ENCODE measurements at places on chromosomes 7 and 10.

DNA sequence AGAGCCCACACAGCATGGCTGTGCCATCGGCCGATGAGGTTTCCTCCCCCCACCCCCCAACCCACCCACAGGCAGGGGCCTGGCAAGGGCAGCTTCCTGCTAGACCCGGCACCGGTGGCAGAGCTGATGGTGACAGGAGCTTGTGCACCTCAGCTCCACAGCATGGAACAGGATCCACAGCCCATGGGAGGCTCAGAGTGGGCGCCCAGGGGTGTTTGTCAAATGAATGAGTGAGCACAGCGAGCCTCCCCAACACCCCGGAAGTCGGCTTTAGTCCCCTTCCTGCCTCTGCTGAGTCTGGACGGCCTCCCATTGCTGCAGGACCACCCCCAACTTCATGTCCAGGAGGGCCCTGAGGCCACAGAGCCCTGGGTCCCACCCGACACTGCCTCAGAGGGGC is 68.9 kb downstream of the PDGFA start:
- DNase-seq: no peak

DNA sequence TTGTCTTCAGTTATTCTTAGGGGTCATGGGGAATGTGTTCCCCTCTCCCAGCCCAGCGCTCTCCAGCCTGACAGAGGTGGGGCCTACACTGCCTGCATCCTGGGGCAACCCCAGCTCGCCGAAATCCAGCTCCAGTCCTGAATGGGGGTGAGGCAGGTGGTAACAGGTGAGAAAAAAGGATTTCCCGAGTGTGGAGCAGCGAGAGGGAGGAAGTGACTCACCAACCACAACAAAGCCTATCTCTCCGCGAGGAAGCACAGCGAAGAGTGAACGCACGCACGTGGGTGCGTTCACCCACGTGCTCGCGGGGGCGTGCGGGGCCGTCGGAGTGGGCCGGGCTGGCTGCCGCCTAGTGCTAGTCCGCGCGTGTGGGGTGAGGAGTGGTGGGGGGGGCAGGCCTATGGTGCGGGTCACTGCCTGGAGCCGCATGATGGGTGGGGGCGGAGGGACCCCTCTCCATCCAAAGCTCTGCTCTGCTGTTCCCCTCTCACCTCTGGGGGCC is 855 bp upstream of the PALD1 start:
- no peak for DNase-seq

- DNase-seq: peak; percentile 82
Observed at GRCh38 chr7:147829016-147829415, 761.5 kb upstream of the C7orf33 start.

DNA sequence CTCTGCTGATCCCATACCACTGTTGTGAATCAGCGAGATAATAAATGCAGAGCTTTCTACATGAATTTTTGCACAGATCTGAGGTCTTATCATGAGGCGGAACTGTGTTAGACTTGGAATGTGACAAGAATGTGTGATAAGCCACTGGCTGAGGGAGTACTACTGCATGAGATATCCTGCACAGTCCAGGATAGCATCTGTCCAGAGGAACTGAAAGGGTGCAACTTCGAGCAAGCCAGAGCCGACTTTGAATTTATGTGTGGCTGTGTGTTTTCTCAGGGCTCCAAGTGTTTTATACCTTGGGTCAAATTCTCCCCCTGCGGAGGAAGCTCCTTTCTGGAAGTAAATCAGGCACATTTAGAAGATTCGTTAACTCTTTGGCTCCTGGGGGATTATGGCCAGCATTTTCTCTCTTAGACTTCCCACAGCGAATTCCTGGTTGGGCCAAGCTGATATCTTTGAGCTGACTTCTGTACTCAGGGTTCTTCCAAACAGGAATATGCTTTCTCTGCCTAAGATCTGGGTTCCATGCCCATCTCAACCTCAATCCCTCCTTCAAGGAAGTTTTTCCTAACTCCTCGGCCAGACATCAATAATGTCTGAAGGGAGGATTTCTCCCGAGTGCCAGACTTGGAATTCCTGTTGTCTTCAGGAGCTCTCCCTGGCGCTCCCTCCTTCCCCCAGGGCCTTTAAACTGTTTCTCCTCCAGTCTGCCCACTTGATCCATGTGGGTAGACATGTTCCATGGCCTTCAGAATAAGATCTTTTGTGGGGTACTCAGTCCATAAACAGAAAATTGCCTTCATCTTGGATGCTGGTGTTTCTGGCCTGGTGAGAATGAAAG is 2.5 kb upstream of the MEST start:
- no peak for DNase-seq

DNA sequence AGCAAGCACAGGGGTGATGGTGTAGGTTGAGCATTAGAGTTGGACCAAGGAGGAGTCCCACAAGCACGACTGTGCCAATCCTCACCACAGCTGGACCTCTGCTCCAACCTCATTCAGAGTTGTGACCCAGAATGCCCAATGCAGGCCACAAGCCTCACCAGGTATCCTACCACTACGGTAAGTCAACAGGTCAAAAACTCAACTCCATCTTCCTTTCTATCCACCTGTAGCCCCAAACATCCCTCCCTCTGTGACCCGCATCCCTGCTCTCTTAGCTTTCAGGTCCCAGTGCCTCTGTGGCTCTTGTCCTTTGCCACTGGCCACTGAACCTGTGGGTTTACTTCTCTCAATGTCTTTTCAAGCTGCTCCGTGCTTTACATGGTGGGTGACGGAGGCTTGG is 112.8 kb downstream of the PIP4K2A start:
- no peak for DNase-seq

DNA sequence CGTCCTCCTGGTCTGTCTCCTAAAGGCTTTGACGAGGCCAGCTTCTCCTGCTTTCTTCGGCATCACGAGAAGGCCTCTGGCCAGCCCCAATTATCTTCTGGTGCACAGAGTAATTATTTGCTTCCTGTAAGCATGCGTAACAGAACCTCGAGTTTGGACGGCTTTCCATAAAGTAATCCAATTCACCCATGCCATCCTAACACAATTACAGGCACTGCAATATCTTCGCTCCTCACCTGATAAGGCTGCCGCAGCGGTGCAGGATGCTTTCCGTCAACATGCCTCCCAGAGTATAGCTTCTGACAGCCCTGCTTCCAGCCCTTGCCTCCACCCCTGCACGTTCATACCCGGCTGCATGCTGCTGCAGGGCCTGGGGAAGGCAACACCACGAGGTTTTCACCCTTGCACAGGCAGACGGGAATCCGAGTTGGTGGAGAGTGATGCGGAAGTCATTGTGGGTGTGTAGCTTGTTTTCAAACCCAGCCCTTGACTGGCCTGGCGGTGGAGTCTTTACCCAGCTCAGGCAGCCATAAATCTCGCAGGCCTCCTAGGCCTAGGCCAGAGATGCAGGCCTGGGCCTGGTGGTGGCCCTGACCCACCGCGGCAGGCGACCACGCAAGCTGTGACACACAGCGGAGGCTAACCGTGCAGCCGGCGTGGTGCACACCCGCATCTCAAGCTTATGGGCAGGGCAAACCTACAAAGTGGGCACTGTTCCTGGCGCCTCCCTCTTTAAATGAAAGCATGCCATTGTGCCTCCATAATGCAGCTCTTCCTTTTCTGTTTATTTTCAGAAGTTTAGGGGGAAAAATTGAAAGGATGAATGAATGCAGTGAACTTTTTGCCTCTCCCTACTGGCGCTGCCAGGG is 12.7 kb downstream of the EBF3 start:
- no peak for DNase-seq

DNA sequence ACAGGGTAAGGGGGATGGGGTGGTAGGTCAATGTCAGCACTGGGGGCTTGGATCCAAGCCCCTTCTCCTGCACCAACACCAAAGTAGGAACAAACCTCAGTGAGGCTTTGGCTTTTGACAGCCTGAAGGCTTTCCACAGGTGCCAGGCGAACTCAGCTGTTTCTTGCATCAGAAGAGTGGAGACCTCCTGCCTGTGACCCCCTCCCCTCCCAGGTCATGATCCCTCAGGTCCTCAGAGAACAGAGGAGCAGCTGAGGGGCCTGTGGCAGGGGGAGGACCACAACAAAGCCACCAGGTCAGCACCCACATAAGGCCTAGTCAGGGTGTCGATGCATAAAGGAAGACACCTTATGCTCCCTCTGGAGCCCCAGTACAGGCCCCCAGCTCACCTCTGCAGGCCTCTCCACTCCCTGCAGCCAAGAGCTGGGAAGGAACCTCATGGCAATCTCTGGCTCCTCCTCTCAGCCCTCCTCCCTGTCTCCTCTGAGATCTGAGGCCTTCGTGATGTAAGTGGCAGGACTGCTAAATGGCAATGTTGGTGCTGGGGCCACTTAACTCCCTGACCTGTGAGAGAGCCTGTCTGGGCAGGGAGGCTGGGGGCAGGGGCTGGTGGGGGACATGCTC is 19.1 kb upstream of the PRRT4 start:
- DNase-seq: no peak

- DNase-seq: no peak
Observed at GRCh38 chr7:50307368-50308032, 3.0 kb downstream of the IKZF1 start.

GRCh38 chr10:33803248-33803647 is 468.8 kb upstream of the NRP1 start:
- DNase-seq: no peak

DNA sequence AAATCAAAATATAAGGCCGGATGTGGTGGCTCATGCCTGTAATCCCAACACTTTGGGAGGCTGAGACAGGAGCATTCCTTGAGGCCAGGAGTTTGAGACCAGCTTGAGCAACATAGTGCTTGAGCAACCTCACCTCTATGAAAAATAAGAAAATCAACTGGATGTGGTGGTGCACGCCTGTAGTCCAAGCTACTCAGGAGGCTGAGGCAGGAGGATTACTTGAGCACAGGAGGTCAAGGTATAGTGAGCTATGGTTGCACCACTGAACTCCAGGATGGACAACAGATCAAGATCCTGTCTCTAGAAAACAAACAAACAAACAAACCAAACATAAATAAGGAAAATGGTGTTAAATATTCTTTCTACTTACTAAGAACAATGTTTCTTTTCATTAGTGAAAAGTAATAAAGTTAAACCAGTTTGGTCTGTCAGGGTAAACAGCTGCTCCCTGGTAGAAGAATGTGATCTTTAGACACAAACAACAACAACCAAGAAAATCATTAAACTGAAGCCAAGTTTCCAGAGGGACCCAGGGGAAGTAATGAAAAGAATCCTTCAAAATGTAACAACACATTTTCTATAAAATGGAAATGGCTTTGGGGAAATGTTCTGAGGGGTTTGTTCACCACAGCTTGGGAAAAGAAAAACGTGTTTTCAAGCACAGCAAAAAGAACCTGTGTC is 17.5 kb upstream of the BAG3 start:
- peak; percentile 16 for DNase-seq

- no peak for DNase-seq
Observed at GRCh38 chr7:139626817-139627216, 103.3 kb downstream of the CLEC2L start.

DNA sequence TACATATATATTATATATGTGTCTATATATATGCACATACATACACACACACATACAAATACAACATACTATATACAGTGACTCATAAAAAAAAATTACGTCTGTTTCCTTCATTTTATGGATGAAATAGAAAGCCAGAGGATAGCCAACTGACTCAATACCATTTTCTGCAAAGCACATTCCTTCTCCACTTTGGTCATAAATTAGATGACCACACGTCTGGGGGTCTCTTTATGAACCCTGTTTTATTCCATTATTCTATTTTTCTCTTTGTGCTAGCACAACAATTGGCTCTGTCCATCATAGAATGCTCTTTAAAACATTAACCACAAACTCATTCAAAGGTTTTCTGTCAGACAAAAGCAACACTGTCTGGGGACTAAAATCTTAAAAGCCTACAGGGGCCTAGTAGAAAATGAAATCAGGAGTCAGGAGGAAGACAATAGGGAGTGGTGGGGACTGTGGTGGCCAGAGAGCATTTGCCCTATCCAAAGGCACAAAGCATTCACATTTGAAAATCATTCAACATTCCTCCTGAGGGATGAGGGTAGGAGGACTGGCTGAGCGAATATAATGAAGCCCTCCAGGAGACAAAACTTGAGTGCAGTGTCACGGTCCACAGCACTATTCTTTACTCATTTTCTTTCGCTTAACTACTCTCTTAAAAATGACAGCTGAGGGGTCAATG is 4.3 kb downstream of the CUBN start:
- no peak for DNase-seq

GRCh38 chr7:138961159-138961558 is 20.0 kb downstream of the KIAA1549 start:
- no peak for DNase-seq
